Endodermal cell (in vitro differentiated cells): ENCODE measurements at places on chromosomes 6 and 20.

DNA sequence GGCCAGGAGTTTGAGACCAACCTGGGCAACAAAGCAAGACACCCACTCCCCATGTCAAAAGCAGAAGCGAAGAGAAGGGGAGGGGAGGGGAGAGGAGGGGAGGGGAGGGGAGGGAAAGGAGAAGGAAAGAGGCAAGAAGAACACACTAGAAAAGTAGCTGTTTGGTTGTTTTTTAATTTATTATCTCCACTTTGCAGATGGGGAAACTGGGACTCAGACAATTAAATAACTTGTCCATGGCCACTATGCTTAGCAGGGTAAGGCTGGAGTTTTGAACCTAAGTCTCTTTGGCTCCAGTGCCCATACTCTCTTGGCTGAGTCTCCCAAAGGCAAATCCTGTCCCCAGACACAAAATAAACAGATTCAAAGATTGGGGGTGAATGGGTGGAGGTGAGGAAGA lies 12.4 kb upstream of the GHRH start:
- no peak for DNase-seq

GRCh38 chr6:56625356-56625755 lies 17.3 kb downstream of the DST start:
- no peak for DNase-seq

GRCh38 chr20:35021063-35021462 lies 65.4 kb downstream of the MYH7B start:
- DNase-seq: no peak

DNA sequence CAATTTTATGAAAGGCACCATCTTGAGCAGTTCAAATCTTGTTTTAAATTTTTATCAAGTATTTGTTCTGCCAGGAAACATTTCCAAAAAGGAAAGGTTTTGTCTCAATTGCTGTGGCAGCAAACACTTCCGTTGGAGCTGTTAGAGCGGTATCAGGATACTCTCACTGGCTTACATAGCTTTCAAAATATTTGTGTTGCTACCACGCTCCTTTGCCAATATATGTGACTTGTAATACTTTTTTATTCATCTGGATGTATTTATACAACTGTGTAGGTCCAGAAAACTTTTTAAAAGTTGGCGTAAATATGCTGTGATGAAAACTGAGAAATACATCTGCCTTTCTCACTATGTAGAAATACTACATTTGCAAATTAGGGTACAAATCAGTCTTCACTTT lies 37.8 kb upstream of the NHSL1 start:
- no peak for DNase-seq

- DNase-seq: no peak
Observed at GRCh38 chr6:96124778-96125177, 109.0 kb downstream of the FUT9 start.

GRCh38 chr6:80357674-80358073 lies 251.2 kb downstream of the BCKDHB start:
- DNase-seq: no peak
